Stimulated activated CD8-positive, alpha-beta memory T cell treated with anti-CD3 and anti-CD28 coated beads, Interleukin-2, amount 100 ng/mL, for 1 hour (primary cell): ENCODE measurements at places on chromosomes 16 and 17.

DNA sequence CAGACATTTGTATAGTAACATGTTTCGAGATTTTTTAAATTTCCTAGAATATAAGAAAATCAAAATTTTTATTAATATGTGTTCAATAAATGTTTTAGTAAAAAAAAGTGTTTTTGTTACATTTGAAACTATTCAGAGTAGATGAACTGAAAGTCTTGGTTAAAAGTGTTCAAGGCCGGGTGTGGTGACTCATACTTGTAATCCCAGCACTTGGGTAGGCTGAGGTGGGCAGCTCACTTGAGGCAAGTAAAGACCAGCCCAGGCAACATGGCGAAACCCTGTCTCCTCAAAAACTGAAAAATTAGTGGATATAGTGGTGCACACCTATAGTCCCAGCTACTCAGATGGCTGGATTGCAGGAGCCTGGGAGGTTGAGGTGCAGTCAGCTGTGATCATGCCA lies 16.8 kb upstream of the PHKG2 start:
- DNase-seq: no peak

GRCh38 chr17:39889200-39889599 lies 21.2 kb downstream of the ZPBP2 start:
- no peak for DNase-seq

GRCh38 chr17:77829843-77830799 lies 128.4 kb upstream of the TNRC6C start:
- DNase-seq: no peak

DNA sequence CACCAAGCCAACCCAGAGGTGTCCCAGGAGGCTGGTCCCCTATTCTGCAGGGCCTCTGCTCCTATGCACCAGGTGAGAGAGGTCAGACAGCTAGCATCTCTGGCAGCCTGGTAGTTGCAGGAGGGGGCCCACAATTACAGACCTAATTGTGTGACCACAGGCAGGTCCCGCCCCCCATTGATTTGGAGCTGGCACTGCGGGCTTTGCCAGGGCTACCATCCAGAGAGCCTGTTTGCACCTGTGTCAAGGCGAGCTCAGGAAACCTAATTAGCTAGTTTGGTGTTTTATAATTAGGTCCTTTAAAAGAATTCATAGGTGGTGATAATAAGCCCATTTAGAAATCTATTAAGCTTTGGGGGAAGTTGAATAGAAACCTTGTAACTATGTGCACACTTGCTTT lies 90.2 kb downstream of the MRM1 start:
- no peak for DNase-seq

- DNase-seq: no peak
Measured at GRCh38 chr17:55480631-55481315, 30.5 kb downstream of the SMIM36 start.

GRCh38 chr16:68646953-68647659 lies 2.0 kb downstream of the CDH3 start:
- no peak for DNase-seq

DNA sequence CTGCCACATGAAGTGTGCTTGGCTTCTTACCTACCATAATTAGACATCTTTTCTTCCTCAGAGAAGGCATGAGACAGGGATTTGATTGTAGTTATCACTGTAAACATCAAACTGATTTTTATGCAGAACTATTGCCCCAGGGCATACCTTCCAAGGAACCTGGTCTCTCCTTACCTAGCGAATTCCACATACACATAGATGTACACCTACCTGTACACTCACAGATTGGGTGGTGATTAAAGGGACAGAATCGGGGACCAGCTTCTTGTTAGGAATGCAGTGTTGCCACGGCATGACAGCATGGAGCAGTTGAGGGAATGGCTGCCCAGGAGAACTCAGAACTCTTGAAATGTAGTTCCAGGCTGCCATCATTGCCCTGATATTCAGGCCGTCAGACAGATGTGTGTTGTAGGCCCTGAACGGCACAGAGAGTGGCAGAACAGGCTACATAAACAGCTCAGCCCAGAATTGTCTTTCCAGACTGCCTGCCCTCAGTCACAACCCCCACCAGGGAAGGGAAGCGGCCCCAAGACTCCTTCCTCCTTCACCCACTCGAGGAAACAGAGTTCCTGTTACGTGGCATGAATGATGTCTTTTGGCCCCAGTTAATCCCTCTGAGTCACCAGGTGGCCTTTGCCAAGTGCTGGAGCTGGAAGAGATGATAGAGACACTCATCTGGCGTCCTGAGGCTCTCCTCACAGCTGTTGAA lies 17.8 kb upstream of the NAGLU start:
- DNase-seq: no peak

- no peak for DNase-seq
Measured at GRCh38 chr17:59558039-59558438, 7.4 kb upstream of the DHX40 start.

GRCh38 chr17:55067697-55068439 lies 99.3 kb downstream of the STXBP4 start:
- DNase-seq: no peak

GRCh38 chr17:1169221-1169928 lies 10.4 kb downstream of the ABR start:
- no peak for DNase-seq
